MM.1S (cell line): ENCODE measurements at places on chromosomes 16 and 17.
A peak's percentile ranks its signal among the peaks of the same experiment; 100 is the strongest.

- peaks cover 7% of the 10 kb centered on the region for H3K4me1 ChIP-seq
- H3K27ac ChIP-seq: no peak overlapping the region
- peaks cover 30% of the 10 kb centered on the region for H3K27me3 ChIP-seq
- no peak for DNase-seq
Measured at GRCh38 chr17:7634384-7634783, 4.4 kb downstream of the SHBG start.

- no peaks in the 10 kb centered on the region for H3K4me1 ChIP-seq
- H3K27me3 ChIP-seq: no peaks in the 10 kb centered on the region
- H3K4me3 ChIP-seq: no peak overlapping the region
- H3K27ac ChIP-seq: no peak overlapping the region
Measured at GRCh38 chr17:33356266-33356665, 63.2 kb upstream of the ASIC2 start.

DNA sequence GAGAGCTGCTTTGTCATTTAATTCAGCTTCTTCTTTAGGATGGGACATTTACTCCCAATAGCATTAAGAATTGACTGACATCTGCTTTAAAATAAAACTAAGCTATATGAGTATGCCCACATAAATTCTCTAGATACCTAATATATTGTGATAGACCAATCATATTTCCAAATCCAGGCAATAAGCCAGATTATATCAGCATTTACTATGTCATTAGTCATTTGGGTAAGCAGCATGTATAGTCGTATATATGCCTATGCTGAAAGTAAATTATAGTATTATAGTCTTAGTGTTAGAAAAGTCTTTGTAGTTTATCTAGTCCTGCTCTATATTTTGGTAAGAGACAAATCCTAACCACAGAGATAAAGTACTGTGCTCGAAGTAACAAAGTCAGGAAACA lies 958.1 kb downstream of the KCNJ2 start:
- no peaks in the 10 kb centered on the region for H3K4me1 ChIP-seq
- H3K27me3 ChIP-seq: no peaks in the 10 kb centered on the region
- H3K27ac ChIP-seq: no peak overlapping the region
- H3K36me3 ChIP-seq: no peaks in the 10 kb centered on the region
- no peak overlapping the region for H3K4me3 ChIP-seq

- no peaks in the 10 kb centered on the region for H3K4me1 ChIP-seq
- H3K4me3 ChIP-seq: no peak within 1 kb of the TSS
- DNase-seq: no peak
- no peaks in the 10 kb centered on the region for H3K36me3 ChIP-seq
Measured at GRCh38 chr17:28473542-28473941, at the start of gene SLC13A2. Gene SLC13A2 (plus strand): TSS chr17:28473644. CDS start chr17:28473713, 69 bp downstream.

- H3K4me3 ChIP-seq: no peak overlapping the region
- H3K27ac ChIP-seq: no peak overlapping the region
- H3K4me1 ChIP-seq: no peaks in the 10 kb centered on the region
- no peak for DNase-seq
- H3K27me3 ChIP-seq: no peaks in the 10 kb centered on the region
Measured at GRCh38 chr16:59013930-59014329, 279.8 kb upstream of the GOT2 start.

DNA sequence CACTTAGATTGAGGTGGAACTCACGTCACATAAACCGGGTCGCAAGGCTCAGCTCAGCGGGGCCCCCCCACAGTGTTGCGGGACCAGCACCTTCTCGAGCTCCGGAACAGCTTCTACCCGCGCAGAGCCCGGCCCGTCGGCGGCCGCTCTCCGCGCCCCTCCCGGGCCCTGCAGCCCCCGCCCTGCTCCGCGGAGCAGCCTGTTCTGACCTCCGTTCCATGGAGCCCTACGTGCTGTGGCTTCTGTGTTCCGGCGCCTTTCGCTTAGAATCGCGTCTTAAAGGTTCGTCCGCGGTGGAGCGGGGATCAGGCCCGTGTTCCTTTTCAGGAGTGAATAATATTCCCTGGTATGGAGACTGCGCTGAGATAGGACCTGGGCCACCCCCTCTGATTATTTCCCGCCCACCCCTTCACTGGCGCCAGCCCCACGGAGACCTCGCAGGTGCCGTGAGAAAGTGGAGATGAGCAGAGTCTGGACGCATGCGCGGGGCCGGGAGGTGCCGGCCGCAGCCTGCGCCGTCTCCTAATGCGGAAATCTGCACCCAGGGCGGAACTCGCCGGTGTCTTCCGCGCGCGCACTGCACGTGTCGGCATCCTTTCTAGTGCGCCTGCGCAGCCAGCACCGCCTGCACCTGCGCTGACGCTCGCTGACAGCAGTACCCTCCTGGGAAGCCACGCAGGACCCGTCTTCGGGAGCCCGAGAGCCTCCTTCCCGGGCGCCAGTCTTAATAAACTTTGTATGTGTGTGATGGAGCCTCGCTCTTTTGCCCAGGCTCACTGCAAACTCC lies 30.9 kb downstream of the ZNF778 start:
- H3K4me3 ChIP-seq: no peak overlapping the region
- H3K27me3 ChIP-seq: no peaks in the 10 kb centered on the region
- DNase-seq: no peak
- no peak overlapping the region for H3K27ac ChIP-seq
- H3K4me1 ChIP-seq: no peaks in the 10 kb centered on the region

GRCh38 chr16:88375236-88375975 lies 7.4 kb upstream of the ZNF469 start:
- H3K36me3 ChIP-seq: no peaks in the 10 kb centered on the region
- H3K4me1 ChIP-seq: no peaks in the 10 kb centered on the region
- DNase-seq: no peak
- H3K27me3 ChIP-seq: peaks cover 46% of the 10 kb centered on the region
- H3K27ac ChIP-seq: no peak overlapping the region
- H3K4me3 ChIP-seq: no peak overlapping the region

- peaks cover 66% of the 10 kb centered on the region for H3K4me1 ChIP-seq
- no peak overlapping the region for H3K4me3 ChIP-seq
- H3K27me3 ChIP-seq: no peaks in the 10 kb centered on the region
- H3K36me3 ChIP-seq: no peaks in the 10 kb centered on the region
- peak; percentile 29 for DNase-seq
- H3K27ac ChIP-seq: peak overlapping the region; percentile 39; the same call in 1 of the 2 replicates
Measured at GRCh38 chr17:47622180-47622549, 27.6 kb upstream of the KPNB1 start.

DNA sequence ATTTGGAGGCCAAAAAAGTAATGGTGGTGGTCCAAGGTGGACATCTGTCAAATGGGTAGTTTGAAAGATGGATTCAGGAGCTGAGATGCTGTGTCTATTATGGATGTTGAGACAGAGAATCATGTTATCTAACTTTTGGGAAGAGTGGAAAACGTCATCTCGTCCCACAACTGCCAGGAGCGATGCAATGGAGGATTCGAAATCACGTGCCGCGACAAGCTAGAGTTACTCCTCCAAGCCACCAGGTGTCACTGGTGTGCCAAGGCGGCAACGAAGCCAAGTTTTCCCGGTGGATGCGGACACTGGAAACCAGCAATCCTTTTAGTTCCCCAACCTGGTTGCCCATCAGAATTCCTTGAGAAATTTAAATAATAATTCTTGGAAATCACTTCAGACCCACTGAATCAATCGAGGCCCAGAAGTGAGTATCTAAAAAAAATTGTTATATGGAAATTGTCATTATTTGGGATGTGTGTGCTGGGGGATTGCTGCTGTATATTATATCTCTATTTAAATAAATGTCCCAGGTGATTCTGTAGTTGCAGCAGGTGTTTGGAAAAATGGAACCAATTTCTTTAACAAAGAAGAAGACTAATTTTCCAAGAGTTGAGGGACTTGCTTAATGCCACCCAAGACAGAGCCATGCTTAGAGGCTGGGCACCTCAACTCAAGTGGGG lies 206.1 kb downstream of the HAPSTR1 start:
- no peaks in the 10 kb centered on the region for H3K36me3 ChIP-seq
- no peaks in the 10 kb centered on the region for H3K4me1 ChIP-seq
- H3K27me3 ChIP-seq: no peaks in the 10 kb centered on the region

DNA sequence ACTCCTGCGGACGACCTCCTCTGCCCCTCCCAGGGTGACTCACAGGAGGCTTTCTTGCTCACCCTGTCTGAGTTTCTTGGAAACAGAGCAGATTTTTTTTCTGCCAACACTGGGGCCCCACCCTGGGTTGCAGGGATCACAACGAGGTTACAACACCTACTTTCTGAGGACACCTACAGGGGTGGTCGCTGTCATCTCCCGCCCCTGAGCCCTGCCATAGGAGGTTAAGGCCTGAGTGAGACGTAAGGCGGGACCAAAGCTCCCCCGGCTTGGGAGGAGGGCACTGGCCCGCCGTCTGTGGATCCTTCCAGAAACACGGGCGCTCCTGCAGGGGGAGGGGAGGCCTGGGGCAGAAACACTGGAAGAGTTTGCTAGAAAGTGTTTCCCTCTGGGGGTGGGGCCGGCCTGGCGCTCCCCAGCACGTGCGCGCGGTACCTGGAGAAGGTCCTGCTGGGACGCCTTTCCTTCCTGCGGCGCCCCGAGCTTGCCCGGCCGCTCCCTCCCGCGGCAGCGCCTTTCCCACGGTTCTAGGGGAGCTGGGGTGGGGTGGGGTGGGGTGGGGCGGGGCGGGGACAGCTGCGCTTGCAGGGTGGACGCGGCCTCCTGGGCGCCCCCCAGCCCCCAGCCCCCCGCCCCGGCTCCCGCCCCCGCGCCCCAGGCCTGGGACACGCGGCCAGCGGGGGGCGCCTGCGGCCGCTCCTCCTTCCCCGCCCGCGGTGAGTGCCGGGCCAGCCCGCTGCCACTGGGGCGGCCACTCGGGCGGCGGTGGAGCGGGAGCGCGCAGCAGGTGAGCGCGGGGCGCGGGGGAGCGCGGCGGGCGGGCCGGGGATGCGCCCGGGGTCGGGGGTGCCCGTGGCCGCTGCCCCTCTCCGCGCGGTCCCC lies 20.7 kb upstream of the ADCY7 start:
- no peak overlapping the region for H3K27ac ChIP-seq
- DNase-seq: peak; percentile 56
- H3K27me3 ChIP-seq: no peaks in the 10 kb centered on the region
- peak overlapping the region; percentile 74 for H3K4me3 ChIP-seq

GRCh38 chr16:77564791-77565390 lies 130.1 kb upstream of the ADAMTS18 start:
- no peaks in the 10 kb centered on the region for H3K4me1 ChIP-seq
- no peaks in the 10 kb centered on the region for H3K27me3 ChIP-seq
- H3K4me3 ChIP-seq: no peak overlapping the region
- no peaks in the 10 kb centered on the region for H3K36me3 ChIP-seq
- no peak overlapping the region for H3K27ac ChIP-seq
- no peak for DNase-seq
